HT-29 (cell line): ENCODE measurements at places on chromosomes 2 and 18. TPM values are rescaled to one million over a fixed set of nuclear protein-coding genes. Genes with fewer than 3 reads are reported as not detected.

The CD302 gene
- 1.8 and 2.0 TPM in 2 replicates for total RNA-seq

- DNase-seq: no peak
Measured at GRCh38 chr2:12935222-12935621, 218.5 kb downstream of the TRIB2 start.

- DNase-seq: no peak
Measured at GRCh38 chr2:70696142-70696541, 71.9 kb downstream of the ADD2 start.

The STARD6 gene
- total RNA-seq: not detected in 2 replicates

- DNase-seq: no peak
Measured at GRCh38 chr2:239908744-239909143, 116.4 kb downstream of the NDUFA10 start.

The PLB1 gene
- 0.26 TPM in 1 of 2 replicates, not detected in the other for total RNA-seq

- DNase-seq: no peak
Measured at GRCh38 chr2:101759162-101759561, 61.7 kb downstream of the MAP4K4 start.

GRCh38 chr2:128783896-128784295 lies 465.2 kb upstream of the HS6ST1 start:
- no peak for DNase-seq

DNA sequence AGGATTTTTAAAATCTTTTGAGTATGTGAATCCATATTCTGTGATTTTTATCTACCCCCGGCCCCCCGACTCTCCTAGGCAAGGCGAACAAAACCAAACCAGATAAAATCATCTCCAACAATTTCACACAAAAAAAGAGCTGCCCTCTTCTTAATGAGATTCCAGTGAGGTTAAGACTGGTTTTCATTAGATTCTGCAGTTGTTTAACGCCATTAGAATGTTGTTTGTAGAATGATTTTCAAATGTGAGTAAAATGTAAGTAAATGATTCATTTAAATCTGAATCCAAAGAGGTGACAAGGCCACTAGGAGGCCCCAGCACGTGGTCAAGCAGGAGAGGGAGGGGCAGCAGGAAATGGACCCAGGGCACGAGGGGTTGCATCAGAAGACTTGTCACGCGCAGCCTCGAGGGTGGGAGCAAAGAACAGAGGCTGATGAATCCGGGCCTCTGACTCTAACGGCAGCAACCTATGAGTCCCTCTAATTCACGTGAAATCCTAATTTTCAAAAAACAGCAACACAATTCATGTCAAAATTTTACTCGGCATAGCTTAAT lies 24.3 kb upstream of the KLHL29 start:
- no peak for DNase-seq

DNA sequence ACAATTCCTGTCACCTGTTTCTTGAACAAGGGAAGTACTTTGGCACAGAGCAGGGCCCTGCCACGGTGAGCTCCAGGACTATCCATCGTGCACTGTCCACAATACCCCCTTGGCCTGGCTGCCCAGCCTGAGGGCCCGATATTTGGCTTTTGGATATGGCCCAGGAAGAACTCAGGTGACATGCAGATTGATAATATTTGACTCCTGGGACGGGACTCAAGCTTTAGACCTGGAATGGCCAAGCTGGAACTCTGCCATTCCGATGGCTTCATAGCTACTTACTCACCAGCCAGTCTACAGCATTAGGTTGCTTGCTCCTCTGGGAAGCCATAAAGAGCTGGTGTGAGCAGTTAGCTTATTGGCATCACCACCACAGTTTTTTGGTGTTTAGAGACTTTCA lies 26.6 kb downstream of the EML6 start:
- no peak for DNase-seq

- DNase-seq: no peak
Measured at GRCh38 chr2:7902251-7902765, 779.5 kb upstream of the ID2 start.
